ENCODE measurements at places on chromosomes 1 and 21.

GRCh38 chr1:211606914-211607753 is 28.2 kb upstream of the SLC30A1 start:
- DNase-seq: no peak

GRCh38 chr1:201208236-201208635 is 17.6 kb downstream of the IGFN1 start:
- DNase-seq: no peak

DNA sequence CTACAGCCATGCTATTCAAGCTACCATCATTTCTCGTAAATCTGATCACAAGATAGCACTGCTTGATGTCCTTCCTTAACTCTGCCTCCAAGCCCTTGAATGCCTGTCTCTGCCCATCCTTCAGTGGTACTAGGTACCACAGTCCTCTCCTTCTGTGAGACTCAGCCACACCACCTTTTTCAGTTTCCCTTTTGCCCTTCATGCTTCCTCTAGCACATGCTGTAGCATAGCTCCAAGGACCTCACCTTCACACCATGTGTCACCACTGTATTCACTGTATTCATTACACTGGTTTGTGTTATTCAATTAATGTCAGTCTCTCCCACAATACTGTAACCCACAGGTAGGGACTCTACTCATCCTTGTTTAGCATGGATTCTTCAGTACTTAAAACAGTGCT is 8.0 kb upstream of the TP53BP2 start:
- no peak for DNase-seq

GRCh38 chr1:160651433-160652064 is 4.7 kb upstream of the SLAMF1 start:
- no peak for DNase-seq

GRCh38 chr1:98406352-98407088 is 255.0 kb upstream of the SNX7 start:
- no peak for DNase-seq

- no peak for DNase-seq
These were observed 277.0 kb downstream of the DISC1 start for GRCh38 chr1:231903586-231904081.
